ENCODE measurements at places on chromosomes 13 and 19.

DNA sequence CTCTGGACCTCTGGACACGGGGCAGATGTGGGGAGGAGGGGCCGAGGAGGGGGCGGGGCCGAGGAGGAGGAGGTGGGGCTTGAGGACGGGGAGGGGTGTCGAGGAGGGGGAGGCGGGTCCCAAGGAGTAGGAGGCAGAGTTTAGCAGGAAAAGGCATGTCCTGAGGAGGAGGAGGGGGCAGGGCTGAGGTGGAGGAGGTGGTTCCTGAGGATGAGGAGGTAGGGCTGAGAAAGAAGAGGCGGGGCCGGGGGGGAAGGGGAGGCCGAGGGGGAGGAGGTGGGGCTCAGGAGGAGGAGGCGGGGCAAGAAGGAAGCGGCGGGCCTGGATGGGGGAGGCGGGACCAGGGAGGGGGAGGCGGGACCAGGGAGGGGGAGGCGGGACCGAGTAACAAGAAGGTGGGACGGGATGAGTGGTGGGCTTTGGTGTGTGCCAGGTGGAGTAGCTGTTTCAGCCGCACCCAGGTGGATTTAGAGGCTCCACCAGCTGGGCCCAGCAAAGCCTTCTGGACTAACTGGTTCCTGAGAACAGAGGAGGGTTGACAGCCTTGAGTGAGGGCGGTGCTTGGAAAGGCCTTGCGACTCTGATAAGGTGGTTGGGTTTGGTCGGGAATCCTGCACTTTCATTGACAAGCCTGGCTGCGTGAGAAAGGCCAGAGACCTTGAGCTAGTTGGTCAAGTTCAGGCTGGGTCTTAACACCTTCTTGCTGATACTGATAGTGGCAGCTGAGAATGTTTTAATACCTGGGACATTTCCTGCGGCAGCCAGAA lies 7.7 kb downstream of the TECR start:
- peak; percentile 52 for DNase-seq

DNA sequence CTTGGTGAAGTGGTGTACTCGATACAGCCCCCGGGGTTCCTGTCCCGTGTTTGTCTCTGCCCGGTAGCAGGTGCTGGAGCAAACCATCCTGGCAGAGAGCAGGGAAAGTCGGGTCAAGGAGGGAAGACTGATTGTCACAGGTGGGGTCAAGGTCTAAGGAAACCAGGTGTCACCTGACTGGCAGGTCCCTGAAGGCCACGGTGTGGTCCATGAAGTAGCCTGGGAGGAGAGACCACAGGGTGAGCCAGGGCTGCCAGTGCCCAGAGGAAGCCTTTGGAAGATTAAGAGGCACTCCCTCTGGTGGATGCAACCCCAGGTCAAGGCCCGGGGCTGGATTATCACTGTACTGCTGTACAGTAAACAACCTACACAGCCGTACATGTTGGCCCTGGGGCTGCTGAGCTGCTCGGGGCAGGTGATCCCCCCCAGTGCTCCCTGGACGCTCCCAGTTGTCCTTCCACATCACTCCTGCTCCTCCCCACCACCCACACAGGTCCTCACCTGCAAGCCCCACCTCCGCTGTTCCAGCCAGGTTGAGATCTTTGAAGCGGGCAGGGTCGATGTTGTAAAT lies 6.0 kb upstream of the CCER2 start:
- no peak for DNase-seq

GRCh38 chr19:3075605-3076431 lies 13.5 kb upstream of the TLE5 start:
- no peak for DNase-seq

DNA sequence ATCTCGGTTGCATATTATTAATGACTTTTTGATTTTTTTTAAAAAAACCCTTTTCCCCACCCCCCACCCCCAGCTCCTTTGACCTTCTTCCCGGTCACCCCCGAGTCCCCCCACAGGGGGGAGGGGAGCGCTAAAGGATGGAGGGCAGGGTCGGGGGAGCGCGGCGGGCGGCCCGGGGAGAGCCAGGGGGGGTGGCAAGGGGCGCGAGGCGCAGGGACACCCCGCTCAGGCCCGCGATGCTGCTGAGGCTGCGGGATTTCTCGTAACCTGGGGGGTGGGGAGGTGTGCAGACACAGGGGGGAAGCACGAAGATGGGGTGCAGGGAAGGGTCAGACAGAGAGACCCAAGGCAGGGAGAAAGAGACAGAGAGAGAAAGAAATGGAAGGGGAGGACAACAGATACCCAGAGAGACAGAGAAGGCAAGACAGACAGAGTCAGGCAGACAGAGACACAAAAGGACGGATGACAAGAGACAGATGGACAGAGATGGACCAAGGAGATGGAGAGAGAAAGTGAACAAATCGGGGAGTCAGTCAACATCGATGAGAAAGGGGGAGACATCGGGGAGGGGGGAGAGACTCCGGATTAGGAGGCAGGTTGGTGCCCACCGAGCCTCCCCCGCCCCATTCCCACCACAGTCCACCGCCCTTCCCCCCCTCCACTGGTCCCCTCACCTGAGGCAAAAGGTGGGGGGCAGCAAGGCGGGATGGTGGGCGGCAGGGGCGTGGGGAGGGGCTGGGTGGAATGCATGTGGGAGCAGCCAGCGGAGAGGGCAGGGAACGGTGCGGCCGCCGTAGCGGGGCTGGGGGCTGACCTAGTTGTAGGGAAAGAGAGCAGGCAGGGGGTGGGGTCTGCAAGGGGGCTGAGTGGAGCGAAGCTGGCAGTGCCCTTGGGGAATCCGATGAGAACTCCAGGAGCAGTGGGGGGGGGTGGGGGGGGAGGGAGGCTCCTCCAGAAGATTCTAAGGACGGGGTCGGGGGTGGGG lies 14.2 kb downstream of the KCNC3 start:
- DNase-seq = no peak

DNA sequence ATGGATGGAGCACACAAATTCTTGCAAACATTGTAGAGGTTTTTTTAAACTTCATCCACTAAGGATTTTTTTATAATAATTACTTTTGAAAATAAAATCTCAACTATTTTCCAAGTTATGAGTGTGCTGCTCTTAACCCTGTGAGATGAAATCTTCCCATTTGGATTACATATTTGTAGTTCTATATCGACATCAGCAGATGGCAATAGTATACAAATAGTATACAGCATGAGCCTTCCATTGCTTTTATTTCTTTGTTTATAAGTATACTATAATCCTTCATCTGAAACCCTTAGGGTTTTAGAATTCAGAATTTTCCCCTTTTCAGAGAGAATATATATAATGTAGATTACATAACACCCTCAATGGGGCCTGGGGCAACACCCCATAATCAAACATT lies 70.5 kb downstream of the GJA3 start:
- no peak for DNase-seq

DNA sequence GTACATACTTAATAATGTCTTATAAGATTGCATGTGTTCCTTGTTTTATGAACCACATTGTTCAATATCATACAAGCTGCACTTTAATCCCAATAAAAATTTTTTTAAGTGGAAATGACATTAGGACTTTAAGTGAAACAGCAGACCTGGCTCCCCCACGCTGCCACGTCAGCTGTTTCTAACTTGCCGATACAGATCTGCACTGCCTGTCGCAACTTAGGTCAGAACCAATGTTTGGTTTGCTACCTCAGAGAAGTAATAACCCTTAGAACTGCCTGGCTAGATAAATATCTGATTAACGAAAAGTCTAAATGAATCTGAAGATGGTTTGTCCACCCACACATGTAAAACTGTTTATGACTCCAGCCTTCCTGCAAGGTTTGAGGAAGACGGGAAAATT lies 327.5 kb upstream of the DACH1 start:
- DNase-seq = no peak

GRCh38 chr19:10920288-10920655 lies 8.2 kb downstream of the YIPF2 start:
- DNase-seq = no peak

- DNase-seq = peak; percentile 10
Observed at GRCh38 chr19:7191946-7192691, 102.1 kb downstream of the INSR start.

GRCh38 chr13:106570299-106570852 lies 2.4 kb upstream of the ARGLU1 start:
- peak; percentile 41 for DNase-seq

DNA sequence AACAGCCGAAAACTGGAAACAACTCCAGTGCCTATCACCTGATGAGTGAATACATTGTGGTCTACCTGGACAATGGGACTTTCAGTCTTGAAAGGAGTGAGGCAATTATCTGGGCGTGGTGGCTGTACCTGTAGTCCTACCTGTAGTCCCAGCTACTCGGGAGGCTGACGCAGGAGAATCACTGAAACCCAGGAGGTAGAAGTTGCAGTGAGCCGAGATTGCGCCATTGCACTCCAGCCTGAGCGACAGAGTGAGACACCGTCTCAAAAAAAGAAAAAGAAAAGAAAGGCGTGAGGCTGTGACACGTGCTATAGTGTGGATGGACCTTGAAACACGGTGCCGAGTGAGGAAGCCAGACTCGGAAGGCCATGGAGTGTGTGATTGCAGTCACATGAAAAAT lies 4.1 kb upstream of the NTN5 start:
- no peak for DNase-seq

DNA sequence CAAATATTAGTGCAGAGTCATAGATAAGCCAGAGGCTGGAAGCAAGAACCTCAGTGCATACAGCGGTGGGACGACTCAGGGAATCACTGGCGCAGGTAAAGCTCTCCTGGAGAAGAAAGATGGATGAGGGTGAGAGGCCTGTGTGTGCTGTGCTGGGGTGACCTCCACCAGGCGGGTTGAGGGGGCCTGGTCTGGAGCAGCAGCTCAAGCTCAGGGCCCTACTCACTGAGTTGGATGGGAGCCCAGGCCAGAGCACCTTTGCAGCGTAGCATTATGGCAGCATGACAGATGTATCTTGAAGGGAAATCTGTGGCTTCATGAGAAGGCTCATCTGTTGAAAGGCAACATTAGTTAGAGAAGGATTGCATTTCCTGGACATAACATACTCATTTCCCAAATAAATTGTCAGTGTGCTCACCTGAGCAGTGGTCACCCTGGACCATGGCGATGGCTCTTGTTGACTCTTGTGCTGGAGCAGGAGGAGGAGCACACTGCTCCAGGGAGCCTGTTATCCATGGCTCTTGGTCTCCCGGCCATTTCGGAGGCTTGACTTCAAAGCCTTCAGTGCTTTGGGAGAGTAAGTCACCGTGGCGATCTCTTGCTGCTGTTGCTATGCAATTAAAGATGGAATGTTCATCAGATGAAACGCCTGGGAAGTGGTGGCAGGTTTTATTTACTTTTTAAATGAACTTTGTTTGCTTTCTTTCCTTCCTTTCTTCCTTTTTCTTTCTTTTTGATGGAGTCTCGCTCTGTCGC lies 25.0 kb downstream of the HNRNPM start:
- DNase-seq = no peak

DNA sequence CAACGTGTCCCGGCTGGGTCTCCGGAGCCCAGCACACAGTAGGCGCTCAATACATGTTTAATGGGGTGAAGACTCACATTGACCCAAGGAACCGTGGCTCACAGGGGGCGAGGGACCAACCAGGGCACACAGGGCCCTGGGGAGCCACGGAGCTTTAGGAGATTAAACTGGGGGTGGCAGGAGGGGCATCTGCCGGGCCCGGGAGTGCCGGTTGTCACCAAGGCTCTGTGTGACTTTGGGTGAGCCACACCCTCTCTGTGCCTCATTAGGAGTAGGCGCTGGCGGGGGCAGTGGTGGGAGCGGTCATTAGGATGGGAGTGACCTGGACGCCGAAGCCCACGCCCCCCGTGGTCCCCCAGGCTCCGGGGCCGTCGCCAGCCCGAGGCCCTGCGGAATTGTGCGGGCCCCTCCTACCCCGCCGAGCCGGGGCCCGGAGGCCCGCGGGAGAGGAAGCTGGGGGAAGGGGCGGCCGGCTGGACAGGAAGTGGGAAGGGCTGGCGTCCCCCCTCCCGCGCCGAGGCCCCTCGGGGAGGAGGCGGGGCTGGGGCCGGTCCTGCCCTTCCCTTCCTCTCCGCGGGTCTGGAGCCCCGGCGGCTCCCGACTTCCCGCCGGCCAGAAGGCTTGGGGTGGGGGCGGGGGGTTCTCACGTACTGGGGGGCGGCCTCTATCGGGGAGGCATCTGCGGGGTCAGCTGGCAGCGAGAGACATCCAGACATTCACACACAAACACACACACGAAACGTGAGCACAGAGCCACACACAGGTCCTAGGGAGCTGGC lies 1.8 kb upstream of the SSBP4 start:
- DNase-seq = peak; percentile 93

DNA sequence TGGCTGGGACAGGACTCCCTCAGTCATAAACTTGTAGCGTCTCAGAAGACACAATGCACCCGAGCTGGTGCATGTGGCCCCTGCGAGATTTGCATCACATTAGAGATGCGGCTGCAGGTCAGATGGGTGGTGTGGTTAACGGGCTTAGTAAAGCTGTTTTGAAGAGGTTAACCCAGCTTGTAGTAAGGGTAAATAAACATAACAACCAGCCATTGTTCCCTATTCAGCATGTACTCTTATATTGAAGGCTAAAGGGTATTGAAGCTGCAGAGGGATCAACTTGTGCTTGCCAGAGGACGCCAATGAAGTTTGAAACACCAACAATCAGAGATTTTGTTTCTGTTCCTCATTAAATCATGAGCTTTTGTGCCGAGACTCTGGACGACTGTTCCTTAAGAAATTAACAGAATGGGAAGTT lies 79.4 kb downstream of the ZIC5 start:
- no peak for DNase-seq

- DNase-seq = no peak
Observed at GRCh38 chr19:52533901-52534300, 6.4 kb downstream of the ZNF808 start.

DNA sequence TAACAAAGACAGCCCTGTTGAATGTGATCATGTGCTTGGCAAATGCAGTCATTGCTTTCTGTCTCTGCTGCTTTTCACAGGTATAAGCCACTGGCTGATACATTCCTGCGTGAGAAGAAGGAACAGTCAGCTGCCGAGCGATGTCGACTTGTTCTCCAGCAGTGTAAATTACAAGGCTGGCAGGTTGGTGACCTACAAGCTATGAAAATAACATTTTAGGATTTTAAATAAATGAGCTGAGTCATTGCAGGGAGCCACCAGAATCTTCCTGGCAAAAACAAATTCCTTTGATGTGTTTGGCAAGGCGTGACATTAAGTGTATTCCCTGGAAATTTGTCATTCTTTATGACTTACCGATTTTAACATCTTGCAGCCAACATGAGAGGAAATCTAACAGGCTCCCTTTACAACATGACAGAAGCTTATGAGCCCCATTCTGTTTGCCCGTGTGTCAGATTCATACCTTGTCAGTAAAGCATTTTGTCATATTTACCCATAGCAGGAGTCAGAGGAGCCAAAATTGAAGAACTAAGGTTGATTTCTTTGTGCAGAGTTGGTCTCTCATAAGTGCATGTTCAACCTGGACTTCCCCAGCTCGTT lies 471.4 kb downstream of the MYO16 start:
- DNase-seq = no peak
